ENCODE measurements at places on chromosomes 11 and 22. TPM values are rescaled to one million over a fixed set of nuclear protein-coding genes. Genes with fewer than 3 reads are reported as not detected.

The LAYN gene
- total RNA-seq, result 6.9 TPM

The RASD2 gene
- total RNA-seq, result 3.2 TPM

GRCh38 chr11:102471474-102471873 is 18.9 kb upstream of the TMEM123 start:
- no peak for DNase-seq

- no peak for DNase-seq
Measured at GRCh38 chr11:44361813-44362212, 51.9 kb upstream of the ALX4 start.

DNA sequence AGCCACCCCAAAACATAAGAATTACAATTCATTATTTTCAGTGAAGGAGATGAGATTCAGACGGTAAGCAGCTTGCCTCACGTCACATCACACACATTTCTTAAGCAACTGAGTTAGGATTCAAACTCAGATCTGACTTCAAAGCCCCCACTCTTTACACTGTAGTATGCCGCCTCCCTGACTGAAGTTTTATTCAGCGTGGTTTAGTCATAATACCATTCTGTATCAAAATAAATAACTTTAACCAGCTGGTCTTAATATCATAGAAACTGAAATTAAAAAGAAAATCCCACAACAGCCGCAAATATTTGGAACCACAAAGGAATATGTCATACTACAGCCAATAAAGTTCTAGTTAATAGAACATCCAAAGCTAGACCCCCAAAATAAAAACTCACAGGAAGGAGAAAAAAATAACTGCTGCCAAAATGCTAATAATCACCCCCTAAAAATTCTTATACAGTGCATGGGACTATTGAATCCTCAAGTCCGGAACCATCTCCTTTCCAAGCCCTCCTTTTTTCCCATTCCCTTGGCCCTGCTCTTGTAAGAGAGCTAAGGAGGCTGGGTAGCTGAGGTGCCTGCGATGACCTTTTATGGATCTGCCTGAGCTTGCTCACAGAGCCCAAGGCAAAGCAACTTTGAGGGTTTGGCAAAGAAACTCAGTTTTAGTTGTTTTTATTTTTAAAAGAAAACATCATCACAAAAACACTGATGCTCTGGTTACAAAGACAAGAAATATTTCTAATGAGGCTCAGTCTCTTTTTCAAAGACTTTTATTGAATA is 334.5 kb downstream of the TTC28 start:
- DNase-seq, result no peak

- DNase-seq, result peak; percentile 93
Measured at GRCh38 chr11:353179-353873, 16.0 kb upstream of the B4GALNT4 start.

Data from right cardiac atrium (tissue), 5 donors.